ENCODE measurements at places on chromosomes 16 and 17.
A peak's percentile ranks its signal among the peaks of the same experiment; 100 is the strongest.

- DNase-seq = no peak
Observed at GRCh38 chr17:40809721-40810421, 10.1 kb upstream of the KRT28 start.

GRCh38 chr17:58337210-58337599, 8.6 kb upstream of the TSPOAP1 start:
- DNase-seq = peak; percentile 19

- no peak for DNase-seq
Observed at GRCh38 chr16:4048481-4048880, 67.8 kb downstream of the ADCY9 start.

DNA sequence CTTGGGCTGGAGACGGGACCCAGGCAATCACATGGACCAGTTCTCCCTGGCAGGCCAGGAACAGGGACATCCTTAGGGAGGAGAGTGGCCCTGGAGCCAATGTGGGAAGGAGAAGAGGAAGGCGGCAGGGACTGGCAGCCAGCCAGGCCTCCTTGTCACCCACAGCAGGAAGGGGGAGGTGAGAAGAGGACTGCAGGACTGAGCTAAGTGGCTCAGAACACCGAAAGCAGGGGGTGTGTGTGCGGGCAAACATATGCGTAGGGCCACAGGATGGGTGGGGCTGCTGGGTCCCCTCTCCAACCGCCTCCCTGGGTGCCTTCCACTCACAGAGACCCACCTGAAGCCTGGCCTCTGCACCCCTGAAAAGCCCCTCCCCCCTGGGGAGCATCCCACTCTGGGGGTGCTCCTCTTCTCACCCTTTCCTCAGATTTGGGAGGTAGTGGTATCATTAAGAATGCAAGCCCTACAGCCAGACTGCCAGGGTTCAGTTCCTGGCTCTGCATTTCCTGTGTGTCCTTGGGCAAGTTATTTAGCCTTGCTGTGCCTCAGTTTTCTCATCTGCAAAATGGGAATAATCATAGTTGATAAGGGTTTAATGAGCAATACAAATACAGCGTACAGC, 8.1 kb downstream of the PNMT start:
- DNase-seq = no peak

DNA sequence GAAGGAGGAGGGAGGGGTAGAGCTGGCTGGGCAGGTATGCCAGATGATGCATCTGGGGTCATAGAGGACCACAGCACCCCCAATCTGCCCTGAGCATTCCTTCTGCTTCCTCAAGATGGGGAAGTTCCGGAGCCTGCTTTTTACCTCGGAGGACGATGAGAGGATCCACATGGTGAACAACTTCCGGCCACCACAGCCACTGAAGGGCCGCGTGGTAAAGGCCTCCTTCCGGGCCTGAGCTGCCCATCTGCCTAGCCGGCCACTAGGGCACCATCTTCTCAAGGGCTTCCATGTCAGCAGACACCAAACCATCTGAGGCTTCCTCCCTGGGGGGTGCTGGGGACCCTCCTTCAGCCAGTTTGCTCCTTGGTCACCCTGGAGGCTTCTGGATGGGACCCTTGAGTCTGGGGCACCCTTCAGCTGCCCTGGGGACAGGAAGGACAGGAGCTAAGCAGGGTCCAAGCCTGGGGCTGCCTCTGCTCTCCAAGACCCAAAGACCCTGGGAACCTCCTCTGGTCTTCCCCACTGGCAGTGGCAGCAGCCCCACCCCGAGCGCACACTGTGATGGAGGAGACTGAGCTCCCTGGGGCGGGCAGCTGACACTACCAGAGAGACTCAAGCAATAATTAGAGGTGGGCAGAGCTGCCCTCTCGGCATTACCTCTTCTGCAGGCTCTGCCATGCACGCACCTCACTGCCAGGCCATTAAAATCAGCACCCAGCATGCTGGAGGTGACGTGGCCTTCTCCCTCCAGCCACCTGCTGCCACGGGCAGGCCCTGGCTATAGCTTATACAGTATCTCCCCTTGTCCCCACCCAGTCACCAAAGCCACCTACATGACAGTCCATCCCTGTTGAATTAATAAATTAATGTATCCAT, 9.3 kb downstream of the CA7 start:
- DNase-seq = no peak

DNA sequence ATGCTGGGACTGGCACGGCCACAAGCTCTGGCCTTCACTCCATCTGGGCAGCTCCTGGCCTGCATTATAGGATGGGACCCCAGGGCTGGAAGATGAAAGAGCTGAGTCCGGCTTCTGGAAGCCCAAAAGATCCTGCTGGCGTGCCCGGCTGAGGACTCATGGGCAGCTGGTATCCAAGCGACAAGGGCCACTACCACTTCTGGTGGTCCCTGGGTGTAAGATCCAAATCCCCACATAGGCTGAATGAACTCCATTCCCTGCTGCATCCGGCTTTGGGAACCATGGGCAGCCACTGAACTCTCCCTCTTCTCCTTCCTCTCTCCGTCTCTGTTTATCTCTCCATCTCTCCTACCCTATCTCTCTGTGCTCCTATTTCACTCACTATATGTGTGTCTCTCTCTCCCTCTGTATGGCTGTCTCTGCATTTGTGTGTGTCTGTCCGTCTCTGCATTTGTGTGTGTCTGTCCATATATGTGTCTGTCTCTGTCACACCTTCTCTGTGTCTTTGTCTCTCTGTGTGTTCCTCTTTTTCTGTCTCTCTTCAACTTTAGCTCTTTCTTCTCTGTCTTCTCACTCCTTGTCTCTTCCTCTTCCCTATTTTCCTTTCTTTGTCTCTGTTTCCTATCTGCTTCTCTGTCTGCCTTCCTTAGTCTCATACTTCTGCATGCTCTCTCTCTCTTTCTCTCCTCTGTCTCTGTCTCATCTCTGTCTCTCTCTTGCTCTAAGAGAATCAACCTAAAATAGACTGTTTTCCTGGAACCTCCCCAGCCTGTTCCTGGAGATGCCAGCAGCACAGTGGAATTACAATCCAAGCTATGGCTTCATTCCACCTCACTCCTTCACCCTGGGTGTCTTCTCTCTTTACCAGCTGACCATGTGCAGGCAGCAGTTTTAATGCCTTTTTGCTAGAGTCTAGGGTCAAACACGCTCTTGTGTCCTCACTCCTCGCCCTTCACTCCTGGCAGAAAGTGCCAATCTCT, 60.4 kb upstream of the IRX6 start:
- DNase-seq = no peak

DNA sequence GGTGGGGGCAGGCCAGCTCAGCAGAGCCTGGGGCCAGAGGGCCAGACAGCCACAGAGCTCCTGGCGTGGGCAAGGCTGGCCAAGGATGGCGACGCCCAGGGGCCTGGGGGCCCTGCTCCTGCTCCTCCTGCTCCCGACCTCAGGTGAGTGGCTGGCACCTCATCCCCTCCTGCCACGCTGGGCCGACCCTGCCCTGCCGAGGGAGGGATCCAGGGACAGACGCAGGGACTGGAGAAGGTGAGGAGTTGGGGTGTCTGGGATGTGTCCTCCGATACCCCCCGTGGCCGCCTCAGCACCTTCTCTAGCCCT, at the start of gene ADGRG3:
Gene ADGRG3 (plus strand): TSS at position 44 of the 309 bp plus-strand sequence. CDS start 42 bp downstream, at position 86.
- DNase-seq = no peak

DNA sequence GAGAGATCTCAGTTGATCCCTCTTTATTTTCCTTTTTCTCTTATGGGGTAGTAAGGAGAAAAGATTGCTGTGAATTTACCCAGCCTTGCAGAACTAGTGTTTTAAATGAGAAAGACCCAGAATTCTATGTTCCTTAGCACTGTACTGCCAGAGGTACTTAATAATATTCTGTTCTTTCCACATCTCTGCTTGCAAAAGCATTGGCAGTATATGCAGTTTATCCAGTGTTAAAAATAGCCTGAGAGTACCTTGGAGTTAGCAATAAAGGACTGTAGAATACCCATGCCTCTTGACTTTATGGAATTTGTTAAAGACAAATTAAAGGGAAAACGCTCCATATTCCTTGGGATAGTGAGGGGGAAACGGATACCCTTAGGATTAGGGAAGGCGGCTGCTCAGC, 11.9 kb downstream of the SLC7A6 start:
- no peak for DNase-seq

GRCh38 chr17:7221278-7222092, 1.7 kb downstream of the ACADVL start:
- no peak for DNase-seq

DNA sequence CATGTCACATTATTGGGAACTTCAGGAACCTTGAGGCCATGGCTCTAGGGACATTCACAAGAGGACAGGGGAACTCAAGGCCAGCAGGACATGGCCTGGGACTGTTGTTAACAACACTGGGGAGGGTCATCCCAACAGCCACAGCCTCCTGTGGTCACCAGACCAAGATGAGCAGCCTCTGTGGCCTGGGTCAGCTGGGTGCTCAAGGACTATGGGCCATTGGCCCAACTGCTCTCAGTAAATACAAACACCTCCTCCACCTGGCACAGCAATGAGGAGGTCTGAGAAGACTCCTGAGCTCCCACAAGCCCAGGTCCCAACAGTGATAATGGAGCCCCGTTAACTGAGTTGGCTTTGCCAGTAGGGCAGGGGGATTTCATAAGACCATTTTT, 20.9 kb downstream of the KIFC3 start:
- no peak for DNase-seq

- DNase-seq = no peak
Observed at GRCh38 chr16:7964744-7965143, 625.6 kb downstream of the TMEM114 start.

DNA sequence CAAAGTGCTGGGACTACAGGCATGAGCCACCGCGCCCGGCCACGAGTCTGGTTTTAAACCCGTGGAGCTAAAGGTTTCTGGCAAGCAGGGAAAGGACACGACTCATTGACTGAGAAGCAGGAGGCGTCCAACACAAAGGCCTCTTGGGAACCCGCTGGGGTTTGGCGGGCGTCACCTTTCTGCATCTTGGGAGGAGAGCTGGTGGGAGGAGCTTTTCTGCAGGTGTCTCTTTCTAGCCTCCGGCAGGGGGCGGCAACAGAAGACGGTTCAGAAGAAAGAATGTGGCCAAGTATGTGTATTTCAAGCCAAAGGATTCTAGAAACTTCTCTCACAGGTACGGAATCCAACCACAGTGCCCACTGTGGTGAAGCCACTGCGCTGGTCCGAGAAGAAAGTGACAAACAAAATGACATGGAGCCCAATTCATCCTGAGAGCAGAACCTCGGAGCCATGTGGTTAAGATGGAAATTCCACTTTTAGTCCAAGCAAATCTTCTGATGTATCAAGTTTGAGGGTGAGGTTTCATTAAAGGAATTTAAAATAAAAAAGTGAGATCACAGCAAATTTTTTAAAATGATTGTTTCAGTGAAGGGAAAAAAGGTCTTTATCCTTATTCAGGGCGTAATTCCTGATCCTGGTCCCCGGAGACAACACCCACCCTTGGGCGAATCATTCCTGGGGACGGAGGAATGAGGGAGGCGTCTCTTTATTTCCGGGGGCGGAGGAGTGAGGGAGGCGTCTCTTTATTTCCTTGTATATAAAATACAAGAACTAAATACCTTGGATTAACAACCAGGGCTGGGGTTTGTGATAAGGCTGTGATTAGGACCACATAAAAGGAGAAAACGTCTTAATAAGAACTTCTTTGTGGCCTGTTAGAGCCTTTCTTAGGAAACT, 97.6 kb downstream of the MRM3 start:
- no peak for DNase-seq

GRCh38 chr16:78516006-78516736, 416.7 kb downstream of the WWOX start:
- no peak for DNase-seq

GRCh38 chr17:51745993-51746392, 412.5 kb downstream of the CA10 start:
- DNase-seq = no peak

DNA sequence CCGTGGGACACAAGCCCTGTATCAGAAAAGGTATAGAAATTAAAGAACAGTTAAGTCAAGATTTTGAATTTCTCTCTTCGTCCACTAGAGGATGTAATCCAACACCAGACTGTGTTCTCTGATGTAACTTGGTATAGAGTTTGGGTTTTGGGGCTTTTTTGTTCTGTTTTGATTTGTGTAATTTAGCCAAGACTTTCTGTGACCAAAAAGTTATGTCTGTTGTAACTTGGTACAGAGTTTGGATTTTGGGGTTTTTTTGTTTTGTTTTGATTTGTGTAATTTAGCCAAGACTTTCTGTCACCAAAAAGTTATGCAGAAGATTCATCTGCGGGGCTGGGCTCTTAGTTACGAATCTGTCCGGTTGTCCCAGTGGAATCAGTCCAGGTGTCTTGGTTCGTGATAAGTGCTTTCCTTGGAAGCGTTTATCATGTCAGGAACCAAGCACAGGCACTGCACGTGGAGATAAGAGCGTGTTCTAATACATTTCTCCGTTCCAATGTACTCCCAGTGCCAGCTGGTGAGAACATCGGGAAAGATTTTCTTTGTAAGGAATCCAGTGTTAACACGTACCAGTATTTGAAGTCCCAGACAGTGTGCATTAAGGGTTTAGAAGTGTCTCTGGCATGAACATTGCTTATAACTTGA, 44.1 kb upstream of the SEC14L1 start:
- DNase-seq = no peak

All from bone marrow (tissue), 2 donors.